T-helper 2 cell treated with Interferon-gamma antibody and Interleukin-4, amounts not matched to agents 5 μg/mL and 100 μg/mL, for 36 hours (primary cell): ENCODE measurements at places on chromosomes 5 and 9.

DNA sequence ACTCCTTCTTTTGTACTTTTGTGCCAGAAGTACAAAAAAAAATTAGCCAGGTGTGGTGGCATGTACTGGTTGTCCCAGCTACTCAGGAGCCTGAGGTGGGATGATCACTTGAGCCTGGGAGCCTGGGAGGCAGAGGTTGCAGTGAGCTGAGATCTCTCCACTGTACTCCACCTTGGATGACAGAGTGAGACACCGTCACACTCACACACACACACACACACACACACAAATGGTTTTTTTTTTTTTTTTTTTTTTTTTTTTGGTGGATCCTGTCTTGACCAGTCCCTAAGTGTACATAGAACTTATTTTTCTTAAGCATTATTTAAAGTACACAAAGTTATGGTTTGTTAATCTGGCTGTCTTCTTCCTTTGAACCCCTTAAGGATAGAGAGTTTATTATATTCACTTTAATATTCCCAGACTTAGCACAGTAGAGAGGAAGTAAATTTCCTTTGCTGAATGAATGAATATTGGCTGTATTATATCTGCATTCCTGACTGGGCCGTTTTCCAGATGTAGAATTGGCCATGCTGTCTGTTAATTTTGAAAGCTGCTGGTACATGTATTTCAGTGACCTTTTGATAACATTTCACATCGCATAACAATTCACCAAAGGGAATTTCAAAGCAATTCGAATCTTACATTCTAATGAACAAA lies 429.0 kb upstream of the ZNF608 start:
- DNase-seq, result no peak

DNA sequence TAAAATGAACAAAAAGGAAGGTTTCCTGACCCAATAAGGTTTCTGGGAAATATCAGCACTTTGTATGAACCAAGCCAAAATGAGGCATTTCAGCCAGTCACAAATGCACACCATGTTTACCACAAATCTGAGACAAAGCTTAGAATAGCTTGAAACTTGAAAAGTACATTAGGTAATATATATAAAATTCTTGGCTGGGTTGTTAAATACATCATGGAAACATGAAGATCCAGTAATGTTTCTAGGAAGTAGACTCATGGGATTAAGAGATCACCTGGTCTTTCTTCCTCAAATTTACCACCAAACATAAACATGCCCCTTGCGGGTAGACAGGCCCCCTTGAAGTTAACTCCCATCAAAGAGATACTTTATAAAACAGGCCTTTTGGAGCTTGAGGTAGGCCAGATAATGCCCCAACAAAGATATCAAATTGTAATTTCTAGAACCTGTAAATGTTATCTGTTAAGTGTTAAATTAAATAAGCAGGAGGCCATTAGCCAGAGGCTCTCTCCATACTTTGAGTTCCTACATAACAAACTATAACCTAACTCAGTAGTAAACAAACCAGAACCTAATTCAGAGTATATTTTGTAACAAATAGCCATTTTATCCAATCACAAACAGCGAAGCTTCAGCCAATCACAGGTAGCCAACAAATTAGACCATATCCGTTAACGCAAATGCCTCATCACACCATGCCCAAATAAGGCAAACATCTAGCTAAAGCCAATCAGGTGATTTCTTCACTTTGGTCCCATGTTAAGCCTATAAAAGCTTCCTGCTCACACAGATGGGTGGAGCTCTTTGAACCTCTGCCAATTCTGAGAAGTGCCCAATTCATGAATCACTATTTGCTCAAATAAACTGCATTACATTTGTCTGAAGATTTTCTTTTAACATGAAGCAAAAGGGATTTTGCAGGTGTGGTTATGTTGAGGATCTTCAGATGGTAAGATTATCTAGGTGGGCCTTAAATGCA lies 127.9 kb upstream of the TARS1 start:
- no peak for DNase-seq

DNA sequence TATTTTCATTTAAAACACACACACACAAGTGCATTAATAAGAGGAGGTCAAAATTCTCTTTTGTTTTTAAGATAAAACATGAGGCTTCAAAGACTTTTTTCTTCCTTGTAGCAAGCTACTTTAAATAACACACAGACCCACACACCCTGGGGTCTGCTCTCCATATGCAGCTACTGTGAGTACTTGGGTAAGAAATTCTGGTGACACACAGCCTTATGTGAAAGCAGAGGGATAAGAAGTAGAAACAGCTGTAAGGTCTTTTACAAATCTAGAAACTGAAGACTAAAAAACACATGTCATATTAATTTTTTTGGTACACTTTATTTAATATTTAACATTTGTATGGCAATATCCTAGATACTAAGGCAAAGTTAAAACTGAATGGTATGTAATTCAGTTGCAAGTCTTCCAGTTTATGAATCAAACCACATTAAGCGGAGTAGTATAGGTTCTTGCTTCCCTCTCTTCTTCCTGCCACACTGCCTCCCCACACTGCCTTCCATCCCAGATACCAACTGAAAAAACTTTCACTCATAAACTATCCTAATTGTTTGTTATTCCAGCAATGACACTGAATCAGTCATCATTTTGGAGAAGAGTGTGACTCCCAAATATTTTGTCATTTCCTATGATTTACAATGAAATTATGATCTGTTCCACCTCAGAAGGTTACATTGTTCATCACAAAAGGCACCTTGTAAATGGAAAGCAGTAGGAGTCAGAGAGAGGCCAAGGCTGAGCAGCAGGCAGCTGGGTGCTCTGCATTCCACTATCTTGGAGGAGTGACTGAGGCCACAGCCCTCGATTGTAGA lies 92.0 kb downstream of the PLCXD3 start:
- no peak for DNase-seq

- DNase-seq, result no peak
Measured at GRCh38 chr5:2537378-2538145, 213.9 kb downstream of the IRX2 start.

DNA sequence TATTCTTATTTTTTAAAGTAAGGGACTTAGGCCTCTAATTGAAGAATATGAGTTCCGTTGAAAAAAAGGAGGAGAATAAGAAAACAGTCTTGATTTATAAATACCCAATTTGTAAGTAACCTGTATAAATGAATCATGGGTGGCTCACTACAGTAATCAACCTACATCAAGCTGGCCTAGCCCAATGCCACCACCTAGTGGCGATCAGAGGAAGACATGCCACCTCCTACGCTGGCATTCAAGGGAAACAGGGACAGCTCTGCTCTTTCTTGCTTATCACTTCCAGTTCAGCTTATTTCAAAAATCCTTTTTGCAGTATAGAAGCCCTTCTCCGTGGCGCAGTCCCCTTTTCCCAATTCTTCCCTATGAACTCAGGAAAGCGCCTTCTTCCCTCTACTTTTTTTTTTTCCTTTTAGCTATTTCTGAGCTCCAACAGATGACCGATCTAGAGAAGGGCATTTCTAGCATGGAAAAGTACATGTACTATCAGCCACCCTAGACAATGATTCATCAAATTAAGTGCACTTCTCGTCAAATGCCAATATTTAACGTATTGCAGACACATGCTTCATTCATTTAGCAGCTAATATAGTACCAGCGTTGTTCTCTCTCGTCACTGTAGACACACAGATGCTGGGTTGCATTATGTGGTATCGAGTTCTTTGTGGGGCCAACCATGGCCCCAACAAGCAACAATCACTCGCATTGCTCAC lies 28.3 kb downstream of the PTPN3 start:
- DNase-seq, result peak; percentile 73

DNA sequence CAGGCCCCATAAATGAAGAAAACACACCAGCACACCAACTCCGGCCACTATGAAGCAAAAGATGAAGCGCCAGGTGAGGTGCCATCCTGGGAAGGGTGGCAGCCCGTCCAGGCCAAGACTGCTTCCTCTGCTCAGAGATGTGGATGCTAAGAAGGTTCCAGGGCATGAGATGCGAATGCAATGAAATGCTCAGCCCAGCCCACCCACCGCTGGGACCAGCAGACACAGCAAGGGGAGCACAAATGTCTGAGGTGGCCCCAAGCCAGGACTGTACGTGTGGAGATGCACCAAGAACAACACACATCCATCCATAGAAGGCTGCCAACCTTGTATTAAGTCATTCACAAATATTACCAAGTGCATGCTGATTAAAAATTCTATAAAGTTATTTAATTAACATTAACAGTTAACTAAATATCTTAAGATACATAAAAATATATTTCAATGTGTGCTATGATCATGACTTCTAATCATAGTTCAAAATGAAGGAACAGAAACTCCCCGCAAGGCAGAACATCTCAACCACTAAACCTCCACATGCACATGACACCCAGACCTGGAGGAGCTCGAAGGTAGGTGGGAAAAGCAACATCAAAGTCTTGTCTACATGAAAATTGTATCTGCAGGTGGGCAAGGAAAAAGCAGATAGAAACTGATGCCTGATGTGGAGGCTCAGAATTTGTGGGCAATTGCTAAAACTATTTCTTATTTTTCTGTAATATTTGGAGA lies 43.7 kb downstream of the BICD2 start:
- no peak for DNase-seq

GRCh38 chr5:112417931-112418658 lies 982 bp downstream of the EPB41L4A start:
- peak; percentile 72 for DNase-seq

GRCh38 chr5:2710910-2711309 lies 40.6 kb downstream of the IRX2 start:
- DNase-seq, result no peak

DNA sequence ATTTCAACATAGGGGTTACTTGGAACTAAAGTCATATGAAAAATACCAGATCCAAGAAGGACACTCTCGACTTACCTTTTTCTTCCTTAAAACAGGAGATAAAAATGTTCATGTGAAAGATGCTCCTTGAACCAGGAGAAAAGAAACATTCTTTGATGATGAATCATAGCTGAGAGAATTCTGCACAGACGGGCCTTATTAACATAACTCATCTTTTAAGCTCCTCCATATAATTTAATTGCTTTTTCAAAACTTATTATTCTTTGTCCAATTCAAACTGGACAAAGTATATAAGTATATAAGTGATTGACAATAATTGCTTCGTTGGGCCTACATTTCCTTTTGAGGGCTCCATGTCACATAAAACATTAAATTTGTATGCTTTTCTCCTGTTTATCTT lies 945.2 kb upstream of the C9orf72 start:
- DNase-seq, result no peak

GRCh38 chr5:52854301-52854700 lies 66.6 kb downstream of the ITGA1 start:
- no peak for DNase-seq
